Ecto neural progenitor cell (in vitro differentiated cells): ENCODE measurements at places on chromosomes 1 and 21.

DNA sequence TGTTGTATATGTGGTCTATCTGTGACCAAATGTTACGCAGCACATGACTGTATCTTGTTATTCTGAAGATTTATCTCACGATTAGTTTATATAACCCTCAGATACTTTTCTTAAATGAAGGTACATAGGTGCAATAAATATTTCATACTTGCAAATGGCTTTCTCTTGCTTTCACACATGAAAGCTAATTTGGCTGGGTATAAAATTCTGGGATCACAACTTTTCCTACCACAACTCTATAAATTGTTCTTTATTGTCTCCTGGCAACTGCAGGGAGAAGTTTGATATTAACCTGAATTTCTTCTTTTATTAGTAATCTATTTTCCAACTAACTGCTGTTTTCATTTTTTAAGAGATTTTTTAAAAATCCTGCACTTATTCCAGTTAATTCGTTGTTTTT, 58.9 kb downstream of the KCNK2 start:
- DNase-seq: no peak

GRCh38 chr1:190303501-190303900, 174.2 kb downstream of the BRINP3 start:
- DNase-seq: no peak

DNA sequence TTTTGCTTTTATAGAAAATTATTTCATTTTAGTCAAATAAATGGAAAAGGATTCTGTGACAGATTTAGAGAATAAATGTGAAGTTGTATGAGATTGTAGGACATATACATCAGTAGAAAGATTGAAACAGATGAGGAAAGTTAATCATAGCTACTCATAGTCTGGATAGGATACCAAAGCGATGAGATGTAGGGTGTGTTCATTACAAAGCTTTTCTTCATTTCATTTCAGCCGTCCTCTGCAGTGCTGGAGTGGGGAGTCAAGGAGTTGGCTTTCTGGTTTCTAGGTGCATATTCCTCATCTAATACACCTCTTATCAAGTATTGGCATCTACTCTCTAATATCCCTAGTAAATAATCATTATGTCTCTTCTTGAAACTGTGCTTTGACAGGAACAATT, 149.5 kb upstream of the NEGR1 start:
- no peak for DNase-seq

GRCh38 chr1:244405856-244406255, 45.9 kb downstream of the ADSS2 start:
- DNase-seq: no peak

GRCh38 chr21:41045534-41046268, 122.3 kb upstream of the BACE2 start:
- peak; percentile 60 for DNase-seq

GRCh38 chr1:175303201-175303707, 110.7 kb upstream of the KIAA0040 start:
- DNase-seq: no peak

DNA sequence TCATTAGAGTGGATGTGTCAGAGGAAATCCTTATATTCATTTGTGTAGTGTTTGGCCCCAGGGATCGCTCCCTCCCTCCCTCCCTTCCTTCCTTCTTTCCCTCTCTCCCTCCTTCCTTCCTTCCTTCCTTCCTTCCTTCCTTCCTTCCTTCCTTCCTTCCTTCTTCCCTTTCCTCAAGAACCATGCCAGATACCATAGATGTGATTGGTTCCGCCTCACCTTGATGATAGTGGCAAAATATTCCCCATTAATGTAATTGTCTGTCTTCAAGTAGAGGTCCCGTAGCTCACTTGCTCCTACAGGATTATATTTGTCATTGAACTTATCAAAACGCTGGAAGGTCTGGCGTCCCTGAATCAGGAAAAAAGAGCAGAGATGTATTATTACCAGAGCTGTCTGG, 7.8 kb upstream of the DENND2C start:
- DNase-seq: no peak

- no peak for DNase-seq
These were observed 48.8 kb downstream of the PGBD5 start for GRCh38 chr1:230377324-230377723.

GRCh38 chr21:27062443-27062842, 95.6 kb upstream of the ADAMTS5 start:
- no peak for DNase-seq

GRCh38 chr21:14244911-14245310, 29.0 kb downstream of the RBM11 start:
- DNase-seq: no peak

DNA sequence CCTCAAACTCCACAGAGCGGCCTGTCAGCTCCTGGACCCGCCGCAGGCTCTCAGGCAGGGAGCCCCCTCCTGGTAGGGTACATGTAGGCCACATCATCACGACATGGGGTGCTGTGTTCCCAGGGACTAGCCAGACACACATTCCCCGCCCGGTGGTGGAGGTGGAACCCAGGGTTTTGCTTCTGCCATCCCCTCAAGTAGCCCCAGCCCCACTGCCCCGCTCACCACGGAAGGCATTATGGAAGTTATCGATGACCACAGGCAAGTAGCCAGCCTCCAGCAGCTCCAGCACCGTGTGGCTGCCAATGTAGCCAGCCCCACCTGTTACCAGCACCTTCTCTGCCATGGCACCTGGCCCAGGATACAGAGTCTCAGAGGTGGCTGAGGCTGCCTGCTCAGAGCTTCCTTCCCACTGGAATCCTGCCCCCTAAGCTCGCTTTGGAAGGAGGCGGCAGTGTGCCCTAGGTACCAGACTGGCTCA, 1.9 kb downstream of the GALE start:
- DNase-seq: no peak

DNA sequence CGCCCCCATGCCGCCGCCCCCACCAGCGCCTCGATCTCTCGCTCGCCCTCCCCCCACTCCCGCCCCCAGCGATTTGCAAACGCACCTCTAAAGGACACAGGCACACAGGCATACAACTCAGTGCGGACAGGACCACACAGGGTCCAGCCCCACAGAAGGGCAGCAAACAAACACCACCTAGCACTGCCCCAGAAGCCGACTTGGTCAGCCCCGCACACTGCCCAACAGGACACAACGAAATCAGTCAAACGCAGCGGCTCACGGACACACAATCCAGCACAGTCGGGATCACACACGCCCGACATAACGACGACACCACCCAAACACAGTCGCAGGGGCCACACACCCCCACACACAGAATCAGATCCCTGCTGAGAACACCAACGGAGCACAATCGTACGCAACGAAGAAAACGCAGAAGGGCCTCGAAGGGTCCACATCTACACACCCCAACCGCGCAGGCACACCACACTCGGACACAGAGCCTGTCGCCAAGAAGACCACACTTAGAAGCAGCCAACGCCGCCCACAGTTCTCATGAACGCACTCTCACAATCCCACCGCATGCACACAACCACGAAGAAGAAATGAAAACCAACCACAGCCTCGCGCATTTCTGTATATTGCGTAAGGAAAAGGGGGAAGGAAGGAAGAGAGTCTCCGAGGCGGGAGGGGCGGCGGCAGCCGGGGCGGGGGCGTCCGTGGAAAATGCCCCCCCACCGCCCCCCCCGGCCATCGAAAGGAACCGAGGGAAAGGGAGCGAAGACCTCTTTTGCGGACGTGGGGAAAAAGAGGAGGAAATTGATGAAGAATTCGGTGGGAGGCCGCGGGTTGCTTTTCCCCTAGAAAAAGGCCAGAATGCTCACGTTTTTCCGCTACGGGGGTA, 481 bp downstream of the TAL1 start:
- peak; percentile 74 for DNase-seq

- DNase-seq: no peak
These were observed 57.8 kb upstream of the KDM4A start for GRCh38 chr1:43592051-43592665.

DNA sequence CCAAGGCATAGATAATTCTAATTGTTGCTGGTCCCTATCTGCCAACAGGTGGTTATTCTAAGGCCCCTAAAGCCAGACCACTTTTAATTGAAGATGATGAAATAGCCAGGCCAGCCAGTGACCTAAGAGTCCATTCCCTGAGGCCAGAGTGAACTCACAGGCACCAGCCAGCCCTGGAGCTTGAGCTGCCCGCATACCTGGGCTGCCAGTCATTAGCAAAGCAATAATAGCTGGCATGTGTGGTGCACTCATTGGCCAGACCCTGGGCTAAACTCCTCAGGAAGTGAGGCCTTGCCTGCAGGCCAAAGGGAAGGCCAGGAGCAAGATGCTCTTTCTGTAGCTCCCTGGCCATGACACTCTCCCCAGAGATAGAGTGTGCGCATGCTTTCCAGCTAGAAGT, 180.4 kb upstream of the KLHDC7A start:
- no peak for DNase-seq

GRCh38 chr1:15282810-15283474, 35.9 kb downstream of the FHAD1 start:
- no peak for DNase-seq

GRCh38 chr21:26140164-26140579, 30.4 kb downstream of the APP start:
- DNase-seq: no peak

GRCh38 chr1:100177295-100178041, 588 bp downstream of the LRRC39 start:
- DNase-seq: no peak

GRCh38 chr1:59596432-59596831, 218.3 kb upstream of the HOOK1 start:
- DNase-seq: no peak

- no peak for DNase-seq
These were observed 45.4 kb downstream of the TNFSF18 start for GRCh38 chr1:173005196-173005864.

DNA sequence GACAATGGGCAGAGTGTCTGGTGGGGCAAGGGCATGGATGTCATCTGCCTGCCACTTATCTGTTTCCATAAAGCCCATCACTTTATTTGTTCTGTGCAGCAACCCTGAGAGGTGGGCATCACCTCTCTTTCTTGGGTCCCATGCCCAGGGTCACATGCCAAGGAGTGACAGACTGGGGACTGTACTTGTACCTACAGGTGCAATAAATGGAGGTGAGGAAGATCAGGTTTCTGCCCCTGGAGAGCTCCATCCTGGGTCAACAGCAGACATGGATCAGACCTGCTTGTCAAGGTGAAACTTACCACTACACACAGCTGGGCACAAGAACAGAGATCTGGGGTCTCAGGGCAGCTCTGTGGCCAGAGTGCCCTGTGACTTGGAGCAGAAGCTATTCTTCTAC, 18.4 kb upstream of the PRDM16 start:
- DNase-seq: no peak

- no peak for DNase-seq
These were observed 1973.8 kb downstream of the MRPL39 start for GRCh38 chr21:23633447-23633940.

DNA sequence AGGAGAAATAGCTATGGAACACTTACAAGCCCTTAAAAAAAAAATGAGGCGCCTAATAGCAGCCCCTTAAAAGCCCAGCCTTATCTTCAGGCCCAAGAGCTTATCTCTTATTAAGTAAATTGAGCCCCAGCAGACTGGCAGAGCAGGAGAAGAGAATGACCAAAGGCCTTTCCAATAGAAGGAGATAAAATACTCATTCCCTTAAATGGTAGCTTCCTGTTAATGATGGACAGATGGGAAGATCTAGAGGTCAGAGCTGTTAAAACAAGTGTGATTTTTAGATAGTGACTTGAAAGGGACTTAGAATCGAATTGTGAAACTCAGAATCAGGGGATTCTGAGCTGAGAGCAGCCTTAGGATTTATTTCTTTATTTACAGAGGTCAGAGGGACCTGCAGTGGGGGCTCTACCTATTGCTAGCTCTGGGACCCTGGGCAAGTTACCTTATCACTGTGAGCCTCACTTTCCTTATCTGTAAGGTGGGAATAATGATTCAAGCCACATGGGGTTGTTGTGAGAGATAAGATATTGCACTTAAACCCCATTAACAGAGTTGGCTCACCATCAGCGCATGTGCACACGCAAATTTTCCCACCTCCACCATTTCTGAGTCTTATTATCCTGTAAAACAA, 101.3 kb upstream of the C8B start:
- no peak for DNase-seq

DNA sequence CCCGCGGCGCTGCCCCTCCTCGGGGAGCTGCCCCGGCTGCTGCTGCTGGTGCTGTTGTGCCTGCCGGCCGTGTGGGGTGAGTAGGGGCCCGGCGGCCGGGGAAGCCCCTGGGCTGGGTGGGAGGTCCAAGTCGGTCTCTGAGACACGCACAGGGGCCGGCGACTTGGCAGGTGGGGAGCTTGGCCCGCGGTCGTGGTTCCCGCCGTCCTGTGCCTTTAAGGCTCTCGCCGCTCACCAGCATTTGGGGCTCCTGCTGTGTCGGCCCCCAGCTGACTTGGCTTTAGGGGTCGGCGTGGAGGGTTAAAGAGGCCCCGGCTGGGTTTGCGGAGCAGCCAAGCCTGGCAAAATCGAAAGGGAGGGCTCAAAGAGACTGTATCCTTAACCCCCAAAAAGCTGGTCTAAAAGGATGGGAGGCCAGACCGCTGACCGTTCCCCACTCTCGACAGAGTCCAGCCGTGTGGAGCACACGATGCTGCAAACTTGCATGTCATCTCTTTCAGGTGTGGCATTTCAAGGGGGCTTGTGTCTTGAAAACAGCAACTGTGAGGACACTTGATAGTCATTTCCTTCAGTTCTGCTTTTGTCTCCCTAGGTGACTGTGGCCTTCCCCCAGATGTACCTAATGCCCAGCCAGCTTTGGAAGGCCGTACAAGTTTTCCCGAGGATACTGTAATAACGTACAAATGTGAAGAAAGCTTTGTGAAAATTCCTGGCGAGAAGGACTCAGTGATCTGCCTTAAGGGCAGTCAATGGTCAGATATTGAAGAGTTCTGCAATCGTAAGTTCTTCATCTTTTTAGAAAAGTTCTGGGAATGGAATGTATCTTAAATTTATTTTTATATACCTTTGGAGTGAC, 540 bp downstream of the CD55 start:
- no peak for DNase-seq

- DNase-seq: no peak
These were observed 309.0 kb downstream of the PTGER3 start for GRCh38 chr1:70738624-70739023.

DNA sequence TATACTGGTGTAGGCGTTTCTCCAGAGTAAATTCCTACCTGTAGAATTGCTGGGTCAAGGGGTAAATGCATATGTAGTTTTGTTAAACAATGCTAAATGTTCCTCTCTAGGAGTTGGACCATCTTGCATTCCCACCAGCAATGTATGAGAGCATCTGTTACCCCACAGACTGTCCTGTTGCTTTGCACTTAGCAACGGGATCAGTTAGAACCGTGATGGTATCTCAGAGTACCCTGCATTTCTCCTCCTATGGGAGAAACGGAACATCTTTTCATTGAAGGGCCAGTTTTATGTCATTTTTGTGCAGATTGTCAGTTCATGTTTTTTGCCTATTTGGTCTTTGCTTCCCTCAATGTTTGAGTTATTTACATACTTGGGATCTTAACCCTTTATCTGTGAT, 18.0 kb upstream of the RIPPLY3 start:
- no peak for DNase-seq

- peak; percentile 38 for DNase-seq
These were observed 7.0 kb upstream of the ADORA1 start for GRCh38 chr1:203120325-203121153.
